ENCODE measurements at places on chromosomes 4 and X.

GRCh38 chr4:85302193-85302736 is 172.7 kb upstream of the ARHGAP24 start:
- DNase-seq = no peak

DNA sequence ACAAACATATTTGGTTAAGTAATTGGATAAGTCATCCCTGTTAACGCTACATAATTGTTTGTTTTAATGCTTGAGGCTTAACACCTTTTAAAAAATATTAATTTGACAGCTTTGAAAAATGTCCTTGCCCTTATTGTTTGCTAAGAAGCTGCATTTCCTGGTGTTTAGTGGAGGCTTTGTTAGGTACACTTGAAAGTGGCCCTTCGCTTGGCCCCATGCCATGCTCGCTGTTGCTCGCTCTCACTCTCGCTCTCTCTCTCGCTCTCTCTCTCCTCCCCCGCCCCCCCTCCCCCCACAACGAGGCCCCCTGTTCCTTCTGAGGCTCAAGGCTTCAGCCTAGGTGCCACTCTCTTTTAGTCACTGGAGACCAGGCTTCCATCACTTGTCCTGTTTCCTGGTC is 139.6 kb downstream of the DCLK2 start:
- no peak for DNase-seq

DNA sequence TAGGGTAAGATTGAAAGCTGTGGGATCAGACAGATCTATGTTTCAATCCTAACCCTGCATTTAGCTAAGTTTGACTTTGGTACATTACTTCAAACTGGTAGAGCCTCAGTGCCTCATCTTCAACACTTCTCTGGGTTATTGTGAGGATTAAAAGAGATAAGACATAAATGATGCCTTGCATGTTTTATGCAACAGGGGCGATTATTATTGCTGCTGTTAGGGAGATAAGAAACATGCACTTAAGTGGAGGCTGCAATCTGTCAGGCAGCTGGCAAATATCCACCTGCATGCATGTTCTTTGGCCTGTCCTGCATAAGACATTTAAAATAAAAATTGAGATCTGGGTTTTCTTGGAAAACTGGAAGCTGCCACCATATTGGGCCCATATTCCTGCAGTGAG is 24.6 kb downstream of the UNC5C start:
- DNase-seq = no peak

DNA sequence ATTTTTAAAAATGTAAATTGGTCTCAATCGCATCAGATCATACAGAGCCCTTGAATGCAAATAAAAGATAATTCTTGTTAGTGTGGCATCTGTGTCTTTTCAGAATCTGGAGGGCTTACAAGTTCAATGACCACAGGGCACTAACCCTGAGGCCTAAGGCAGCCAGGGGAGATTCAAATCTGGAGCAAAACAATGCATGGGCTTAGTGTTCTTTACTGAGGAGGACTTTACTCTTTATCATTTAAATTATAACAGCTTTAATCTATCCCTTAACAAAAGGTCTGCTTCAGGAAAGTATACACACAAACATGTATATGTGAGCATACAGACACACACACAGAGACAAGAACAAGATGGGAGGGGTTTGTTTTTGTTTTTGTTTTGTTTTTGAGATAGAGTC is 51.0 kb upstream of the NSUN7 start:
- DNase-seq = no peak

DNA sequence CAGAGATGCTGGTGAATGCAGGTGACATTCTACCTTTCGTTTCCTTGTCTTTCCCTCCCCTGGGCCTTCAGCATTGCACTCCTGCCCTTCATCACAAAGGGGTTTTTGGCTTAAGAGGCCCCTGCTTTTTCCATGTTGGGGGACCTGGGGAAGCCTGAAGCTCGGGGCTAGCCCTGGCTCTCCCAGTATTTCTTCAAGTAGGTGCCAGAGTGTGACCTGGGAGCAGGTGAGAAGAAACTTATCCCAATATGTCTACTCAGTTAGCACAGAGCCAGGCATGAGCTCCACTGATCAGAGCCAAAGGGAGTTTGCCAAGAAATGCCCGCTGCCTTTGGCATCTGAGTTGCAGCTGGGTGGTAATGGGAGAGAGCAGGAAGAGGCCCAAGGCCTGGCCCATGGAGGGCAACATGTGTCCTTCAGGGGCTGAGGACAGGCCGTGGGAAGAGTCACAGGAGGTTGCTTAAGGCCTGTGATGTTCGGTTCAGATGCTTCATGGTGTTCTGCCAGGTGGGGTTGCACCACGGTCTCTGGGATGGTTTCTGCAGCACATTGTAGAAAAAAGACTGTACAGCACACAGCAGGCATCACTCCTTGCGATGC is 7.6 kb downstream of the PRRG3 start:
- DNase-seq = no peak

GRCh38 chr4:87298362-87298761 is 24.3 kb downstream of the HSD17B13 start:
- no peak for DNase-seq

GRCh38 chr4:41260116-41260733 is 3.5 kb downstream of the UCHL1 start:
- DNase-seq = no peak

DNA sequence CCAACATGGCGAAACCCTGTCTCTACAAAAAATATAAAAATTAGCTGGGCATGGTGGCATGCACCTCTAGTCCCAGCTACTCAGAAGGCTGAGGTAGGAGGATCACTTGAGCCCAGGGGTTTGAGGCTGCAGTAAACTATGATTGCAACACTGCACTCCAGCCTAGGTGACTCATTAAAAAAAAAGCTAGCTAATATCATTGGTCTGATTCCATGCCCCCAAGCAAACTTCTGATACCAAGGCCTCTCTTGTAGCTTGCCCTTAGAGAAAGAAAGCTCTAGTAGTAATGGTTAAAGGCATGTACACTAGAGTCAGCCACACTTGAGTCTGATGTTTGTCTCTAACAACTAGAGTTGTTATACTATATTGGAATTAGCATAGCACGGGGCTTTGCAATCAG is 32.6 kb upstream of the PHF8 start:
- DNase-seq = no peak

DNA sequence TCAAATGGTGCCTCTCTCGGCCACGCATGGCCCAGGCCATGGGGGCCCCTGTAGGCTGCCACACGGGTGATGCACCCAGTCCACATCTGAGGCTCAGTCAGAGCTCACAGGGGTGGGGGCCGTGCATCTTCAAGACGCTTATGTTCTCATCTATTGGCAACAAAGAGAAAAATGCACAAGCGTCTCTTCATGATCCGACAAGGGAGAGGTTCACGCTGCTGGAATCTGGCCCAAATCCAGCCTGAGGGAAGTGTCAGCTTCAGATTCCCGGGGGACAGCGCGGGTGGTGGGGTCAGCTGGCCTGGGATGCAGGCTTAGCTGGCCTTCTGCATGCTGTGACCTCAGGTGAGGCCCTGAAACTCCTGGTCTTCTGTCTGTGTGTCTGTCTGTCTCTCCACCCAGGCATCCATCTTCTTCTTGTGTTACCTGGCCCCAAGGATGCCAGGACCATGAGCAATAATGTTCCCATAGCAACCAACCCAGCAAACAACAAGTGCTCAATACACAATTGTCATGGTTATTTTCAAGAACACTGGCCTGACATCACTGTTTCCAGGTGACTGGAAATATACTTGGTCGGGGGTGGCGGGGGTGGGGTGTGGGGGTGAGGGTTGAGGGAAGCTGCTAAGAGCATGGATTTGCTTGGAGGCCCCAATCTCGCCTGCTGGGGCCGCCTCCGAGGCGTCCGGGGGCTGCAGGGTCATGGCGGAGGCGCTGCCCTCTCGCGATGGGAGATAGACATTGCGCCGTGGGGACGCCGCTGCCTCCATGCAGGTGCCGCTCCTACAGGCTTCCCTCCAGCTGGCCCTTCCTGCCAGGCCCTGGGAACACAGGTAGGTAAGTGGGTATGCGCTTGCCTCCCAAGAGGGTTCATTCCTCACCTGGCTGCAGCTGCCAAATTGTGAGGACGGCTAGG is 48.3 kb downstream of the ABLIM2 start:
- DNase-seq = no peak

DNA sequence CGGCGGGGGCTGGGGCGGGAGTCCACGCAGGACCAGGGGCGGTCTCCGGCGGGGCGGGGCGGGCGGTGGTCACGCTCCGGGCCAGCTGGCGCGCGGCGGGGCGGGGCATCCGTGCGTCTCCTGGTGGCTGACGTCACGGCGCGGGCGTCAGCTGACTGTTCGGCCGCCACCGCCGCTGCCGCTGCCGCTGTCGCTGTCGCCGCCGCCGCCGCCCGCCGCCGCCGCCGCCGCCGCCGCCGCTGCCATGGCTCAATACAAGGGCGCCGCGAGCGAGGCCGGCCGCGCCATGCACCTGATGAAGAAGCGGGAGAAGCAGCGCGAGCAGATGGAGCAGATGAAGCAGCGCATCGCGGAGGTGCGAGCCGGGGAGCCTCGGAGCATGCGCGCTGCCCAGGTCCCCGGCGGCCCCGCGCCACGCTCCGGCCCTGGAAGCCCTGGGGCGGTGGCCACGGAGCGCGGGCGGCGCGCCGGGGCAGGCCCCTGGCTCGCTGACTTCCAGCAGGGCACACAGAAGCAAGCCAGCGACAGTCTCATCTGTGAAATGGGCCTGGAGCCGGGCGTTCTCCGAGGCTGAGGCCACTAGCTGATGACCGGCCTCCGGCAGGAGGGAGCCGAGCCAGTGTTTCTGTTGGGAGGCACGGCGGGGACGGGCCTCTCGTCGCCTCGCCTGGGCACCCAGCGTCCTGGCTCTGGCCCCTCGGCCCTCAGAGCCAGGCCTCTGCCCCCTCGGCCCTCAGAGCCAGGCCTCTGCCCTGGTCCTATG is at the start of gene FAM50A:
Gene FAM50A (plus strand): TSS at position 150 of the 763 bp plus-strand sequence. CDS start 95 bp downstream, at position 245.
- DNase-seq = peak; percentile 80

DNA sequence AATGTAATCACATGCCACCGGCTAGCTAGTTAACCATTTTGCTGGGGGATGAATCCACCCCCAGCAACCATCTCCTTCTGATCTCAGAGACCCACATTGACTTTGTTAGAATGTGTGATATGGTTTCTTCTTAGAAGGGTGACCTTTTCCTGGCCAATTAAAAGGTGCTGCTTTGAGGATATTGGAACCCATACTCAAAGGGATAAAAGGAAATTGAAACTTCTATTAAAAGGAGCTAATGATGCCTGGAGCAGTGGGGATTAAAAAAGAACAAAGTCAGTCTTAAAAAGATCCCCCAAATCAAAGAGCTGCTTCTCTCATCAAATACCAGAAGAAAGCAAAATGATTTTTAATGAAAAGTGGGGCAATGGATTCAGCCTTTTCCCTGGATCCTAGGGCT is 214.1 kb downstream of the SHROOM3 start:
- DNase-seq = no peak

GRCh38 chr4:159101988-159102621 is 774 bp upstream of the RAPGEF2 start:
- DNase-seq = no peak

DNA sequence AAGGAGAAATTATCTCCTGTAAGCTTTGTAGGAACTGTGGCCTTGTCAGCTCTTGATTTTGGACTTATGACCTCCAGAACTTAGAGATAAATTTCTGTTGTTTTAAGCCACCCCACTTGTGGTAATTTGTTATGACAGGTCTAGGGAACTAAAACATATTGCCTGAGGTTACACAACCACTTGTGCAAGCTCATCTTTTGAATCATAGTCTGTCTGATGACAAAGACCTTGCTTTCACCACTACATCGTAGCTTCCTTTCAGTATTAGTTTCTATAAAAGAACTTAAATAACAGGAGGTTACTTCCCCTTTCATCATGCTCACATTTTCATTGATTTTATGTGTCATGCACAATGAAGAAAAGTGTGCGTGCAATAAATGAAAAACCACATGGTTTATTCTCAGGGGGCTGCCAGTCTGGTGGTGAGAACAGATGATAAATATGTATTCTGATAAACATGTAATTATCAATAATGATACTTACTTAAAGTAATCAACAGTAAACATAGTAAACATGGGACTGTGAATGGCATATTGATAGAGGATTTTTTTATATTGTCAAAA is 690.0 kb upstream of the HS3ST1 start:
- peak; percentile 94 for DNase-seq

- DNase-seq = no peak
These were observed 856.0 kb downstream of the TRAM1L1 start for GRCh38 chr4:116229420-116229819.

DNA sequence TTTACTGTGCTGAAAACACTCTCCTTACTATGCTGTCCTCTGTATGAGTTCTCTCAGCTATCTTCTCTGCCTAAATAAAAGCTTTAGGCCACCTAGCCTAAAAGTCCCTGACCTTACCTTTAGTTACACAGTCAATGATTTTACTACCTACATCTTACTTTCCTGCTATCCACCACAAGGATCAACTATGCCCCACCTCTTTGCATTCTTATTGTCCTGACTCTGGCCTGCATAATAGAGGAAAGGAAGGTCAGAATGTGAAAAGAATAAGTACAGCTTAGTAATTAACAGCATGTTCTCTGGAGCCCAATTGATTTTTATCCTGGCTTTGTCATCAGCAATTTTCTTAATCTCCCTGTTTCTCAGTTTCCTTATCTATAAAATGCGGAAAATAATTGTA is 1257.8 kb downstream of the RPA4 start:
- no peak for DNase-seq

DNA sequence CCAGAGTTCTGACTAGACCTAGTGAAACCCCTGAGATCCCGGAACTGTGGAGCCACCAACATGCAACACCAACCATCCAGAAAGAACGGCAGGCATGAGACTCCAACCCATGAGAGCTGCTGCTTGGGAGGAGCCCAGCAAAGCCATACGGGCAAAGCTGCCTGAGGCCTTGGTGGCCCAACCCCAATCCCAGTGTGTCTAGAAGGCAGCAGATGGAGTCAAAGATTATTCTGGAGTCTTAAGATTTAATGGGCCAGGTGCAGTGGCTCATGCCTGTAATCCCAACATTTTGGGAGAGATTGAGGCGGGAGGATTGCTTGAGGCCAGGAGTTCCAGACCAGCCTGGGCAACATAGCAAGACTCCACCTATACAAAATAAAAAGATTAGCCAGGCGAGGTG is 49.2 kb upstream of the PDK3 start:
- DNase-seq = no peak
